Right ventricle myocardium superior (tissue), 1 donor: ENCODE measurements at places on chromosomes 5 and 9. TPM values are rescaled to one million over a fixed set of nuclear protein-coding genes. Genes with fewer than 3 reads are reported as not detected.

- DNase-seq: no peak
Observed at GRCh38 chr5:141882594-141883183, 4.5 kb upstream of the PCDH1 start.

GRCh38 chr5:122126756-122127321 is 2.5 kb upstream of the ZNF474 start:
- no peak for DNase-seq

ADAMTS13 gene
- 2.8 TPM for total RNA-seq

PCDHAC1 gene
- 0.13 TPM for total RNA-seq

IL33 gene
- 19.1 TPM for total RNA-seq

F2RL2 gene
- 0.13 TPM for total RNA-seq
